ENCODE measurements at places on chromosomes 2 and 18. TPM values are rescaled to one million over a fixed set of nuclear protein-coding genes. Genes with fewer than 3 reads are reported as not detected.
A peak's percentile ranks its signal among the peaks of the same experiment; 100 is the strongest.

- no peaks in the 10 kb centered on the region for H3K36me3 ChIP-seq
- no peak for DNase-seq
- no peak overlapping the region for H3K4me3 ChIP-seq
- no peak overlapping the region for H3K27ac ChIP-seq
Measured at GRCh38 chr2:129734343-129735034, 245.0 kb upstream of the RAB6C start.

Gene GTF3C2
- total RNA-seq = 83.8 TPM

- no peak for DNase-seq
- H3K27me3 ChIP-seq = no peaks in the 10 kb centered on the region
- no peak overlapping the region for H3K27ac ChIP-seq
Measured at GRCh38 chr2:52862801-52863200, 904.8 kb upstream of the CHAC2 start.

GRCh38 chr2:217993817-217994463 is 8.9 kb downstream of the TNS1 start:
- H3K27me3 ChIP-seq = peaks cover 50% of the 10 kb centered on the region
- no peaks in the 10 kb centered on the region for H3K36me3 ChIP-seq
- peak overlapping the region; percentile 33 for H3K4me3 ChIP-seq

DNA sequence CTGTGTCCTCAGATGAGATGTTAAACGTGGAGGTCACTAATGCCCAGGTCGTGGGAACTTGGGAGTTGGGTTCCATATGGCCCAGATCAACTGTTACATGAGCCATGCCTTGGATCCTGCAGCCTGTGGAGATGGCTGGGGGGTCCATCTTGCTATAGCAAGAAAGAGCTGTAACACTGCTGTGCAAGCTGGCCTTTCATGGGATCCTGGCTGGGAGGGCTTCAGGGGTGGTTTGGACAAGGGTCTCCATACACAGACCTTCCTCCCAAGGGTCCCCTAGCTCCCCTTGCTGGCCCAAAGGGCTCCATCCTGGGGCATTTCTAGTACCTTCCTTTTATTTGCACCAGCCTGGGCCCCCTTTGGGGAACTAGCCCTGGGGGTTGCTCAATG is 337.7 kb downstream of the DYSF start:
- no peak for DNase-seq
- H3K4me1 ChIP-seq = no peaks in the 10 kb centered on the region
- no peak overlapping the region for H3K27ac ChIP-seq
- H3K36me3 ChIP-seq = no peaks in the 10 kb centered on the region
- H3K4me3 ChIP-seq = no peak overlapping the region

DNA sequence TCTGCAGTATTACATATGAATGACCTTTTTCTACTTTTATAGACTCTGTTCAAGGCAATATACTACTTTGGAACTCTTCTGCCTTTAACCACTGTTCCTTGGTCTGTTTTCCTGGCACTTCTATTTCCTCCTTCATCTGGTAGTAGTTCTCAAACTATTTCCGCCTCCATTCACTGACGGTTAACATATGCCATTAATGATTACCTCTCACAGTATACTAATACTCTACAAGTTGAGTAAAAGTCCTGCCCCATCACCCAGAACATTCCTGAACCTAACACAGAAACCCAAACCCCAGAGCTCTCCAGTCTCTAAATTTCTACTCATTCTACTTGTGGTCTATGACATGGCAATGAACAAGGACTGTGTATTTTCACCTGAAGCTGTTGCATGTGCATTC is 4.5 kb downstream of the GFPT1 start:
- H3K4me1 ChIP-seq = peaks cover 38% of the 10 kb centered on the region
- peak overlapping the region; percentile 84 for H3K27ac ChIP-seq
- H3K36me3 ChIP-seq = peaks cover 82% of the 10 kb centered on the region

- H3K4me1 ChIP-seq = peaks cover 82% of the 10 kb centered on the region
- no peak overlapping the region for H3K27ac ChIP-seq
- no peaks in the 10 kb centered on the region for H3K27me3 ChIP-seq
Measured at GRCh38 chr2:149990965-149991364, 403.4 kb upstream of the MMADHC start.

GRCh38 chr2:2662037-2662846 is 331.2 kb upstream of the MYT1L start:
- H3K4me1 ChIP-seq = no peaks in the 10 kb centered on the region
- H3K27me3 ChIP-seq = no peaks in the 10 kb centered on the region
- H3K4me3 ChIP-seq = no peak overlapping the region
- no peak for DNase-seq
- no peak overlapping the region for H3K27ac ChIP-seq

GRCh38 chr2:33229646-33230045 is 246.8 kb upstream of the RASGRP3 start:
- no peak overlapping the region for H3K27ac ChIP-seq
- no peaks in the 10 kb centered on the region for H3K27me3 ChIP-seq
- H3K36me3 ChIP-seq = no peaks in the 10 kb centered on the region

DNA sequence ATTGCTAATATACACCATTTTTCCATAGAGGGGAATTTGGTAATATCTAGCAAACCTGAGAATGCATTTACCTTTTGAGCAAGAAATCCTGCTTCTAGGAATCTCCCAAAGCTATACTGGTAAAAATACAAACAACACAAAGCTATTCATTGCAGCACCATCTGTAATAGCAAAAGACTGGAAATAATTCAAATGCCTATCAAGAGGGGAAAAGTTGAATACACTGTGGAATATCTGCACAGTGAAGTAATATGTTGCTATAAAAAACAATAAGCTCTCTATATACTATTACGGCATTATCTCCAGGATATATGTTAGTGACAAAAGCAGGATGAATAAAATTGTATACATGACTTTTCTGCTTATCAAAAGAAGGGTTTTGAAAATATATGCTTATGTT is 112.3 kb upstream of the CHAC2 start:
- no peaks in the 10 kb centered on the region for H3K27me3 ChIP-seq
- no peaks in the 10 kb centered on the region for H3K36me3 ChIP-seq
- DNase-seq = no peak
- H3K4me3 ChIP-seq = no peak overlapping the region
- H3K4me1 ChIP-seq = no peaks in the 10 kb centered on the region
- H3K27ac ChIP-seq = no peak overlapping the region

DNA sequence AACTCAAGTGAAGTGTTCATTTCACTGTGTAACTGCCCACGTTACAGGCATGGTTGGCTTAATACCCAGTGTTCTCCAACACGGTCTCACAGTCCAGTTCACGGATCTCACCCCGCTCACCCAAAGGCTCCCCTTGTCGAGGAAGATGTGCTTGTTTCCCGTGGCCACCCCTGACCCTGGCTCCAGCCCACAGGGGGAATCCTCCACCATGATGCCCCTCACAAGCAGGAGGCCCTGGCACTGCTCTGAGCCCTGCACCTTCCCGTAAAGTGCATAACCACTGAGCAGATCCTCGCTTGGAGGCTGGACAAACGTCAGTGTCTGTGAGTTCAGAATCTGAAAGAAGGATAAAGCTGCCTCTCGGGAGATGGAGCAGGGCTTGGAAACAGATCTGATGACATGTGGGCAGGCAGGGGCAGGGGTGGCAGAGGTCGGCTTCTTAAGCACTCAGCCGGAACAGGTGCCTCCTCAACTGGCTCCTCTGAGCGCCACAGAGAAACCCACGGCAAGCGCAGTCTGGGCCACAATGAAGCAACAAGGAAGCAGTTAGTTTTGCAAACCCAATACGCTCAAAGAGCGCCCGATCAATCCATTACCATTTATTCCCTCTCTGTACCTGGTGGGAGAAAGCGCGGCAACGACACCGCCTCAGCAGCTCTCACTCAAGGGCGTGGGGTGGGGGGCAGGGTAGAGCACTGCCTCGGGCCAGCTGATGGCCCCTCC is 17.6 kb downstream of the HDAC4 start:
- H3K36me3 ChIP-seq = no peaks in the 10 kb centered on the region
- no peak overlapping the region for H3K27ac ChIP-seq
- no peaks in the 10 kb centered on the region for H3K27me3 ChIP-seq
- no peak overlapping the region for H3K4me3 ChIP-seq
- H3K4me1 ChIP-seq = no peaks in the 10 kb centered on the region

DNA sequence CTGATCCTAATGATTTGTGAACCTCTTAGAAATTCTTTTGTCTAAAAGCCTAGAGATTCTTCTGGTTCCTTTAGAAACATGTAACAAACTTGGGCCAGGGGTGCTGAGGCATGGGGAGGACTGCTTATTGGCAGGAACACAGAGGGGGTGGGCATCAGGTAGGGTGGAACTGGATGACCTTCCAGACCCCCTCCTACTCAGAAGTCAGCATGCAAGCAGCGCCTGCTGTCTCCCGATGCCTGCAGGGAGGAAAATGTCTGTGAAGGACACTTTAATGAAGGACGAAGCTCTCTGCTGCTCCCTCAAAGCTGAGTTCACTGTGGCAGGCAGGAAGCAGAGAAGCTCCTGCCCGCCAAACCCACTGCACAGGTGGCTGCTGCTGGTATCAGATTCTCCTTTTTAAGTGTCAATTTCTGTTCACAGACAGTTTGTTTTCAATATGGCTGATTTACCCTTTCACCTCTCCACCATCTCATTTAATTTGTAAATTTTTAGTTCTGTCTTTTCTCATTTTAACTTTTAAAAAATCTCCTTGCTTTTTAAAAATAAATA is 19.4 kb downstream of the COA5 start:
- H3K4me3 ChIP-seq = no peak overlapping the region
- no peak for DNase-seq
- H3K27me3 ChIP-seq = no peaks in the 10 kb centered on the region
- H3K27ac ChIP-seq = no peak overlapping the region

DNA sequence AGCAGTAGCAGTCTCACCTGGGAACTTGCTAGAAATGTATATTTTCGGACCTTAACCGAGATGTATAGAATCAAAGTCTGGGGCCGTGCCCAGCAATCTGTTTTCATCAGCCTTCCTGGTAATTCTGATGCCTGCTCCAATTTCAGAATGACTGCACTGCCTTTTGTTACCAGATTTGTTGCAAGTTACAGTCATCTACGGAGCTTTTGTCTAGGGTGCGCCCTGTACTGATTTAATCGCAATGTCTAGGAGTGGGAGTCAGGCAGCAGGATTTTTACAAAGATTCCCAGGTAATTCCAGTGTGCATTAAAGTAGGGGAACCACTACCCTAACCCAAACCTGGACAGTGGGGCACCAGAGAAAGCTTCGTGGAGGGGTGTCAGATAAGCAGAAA is 178.0 kb downstream of the HAUS1 start:
- H3K4me1 ChIP-seq = peaks cover 17% of the 10 kb centered on the region
- no peaks in the 10 kb centered on the region for H3K27me3 ChIP-seq
- no peak overlapping the region for H3K4me3 ChIP-seq

DNA sequence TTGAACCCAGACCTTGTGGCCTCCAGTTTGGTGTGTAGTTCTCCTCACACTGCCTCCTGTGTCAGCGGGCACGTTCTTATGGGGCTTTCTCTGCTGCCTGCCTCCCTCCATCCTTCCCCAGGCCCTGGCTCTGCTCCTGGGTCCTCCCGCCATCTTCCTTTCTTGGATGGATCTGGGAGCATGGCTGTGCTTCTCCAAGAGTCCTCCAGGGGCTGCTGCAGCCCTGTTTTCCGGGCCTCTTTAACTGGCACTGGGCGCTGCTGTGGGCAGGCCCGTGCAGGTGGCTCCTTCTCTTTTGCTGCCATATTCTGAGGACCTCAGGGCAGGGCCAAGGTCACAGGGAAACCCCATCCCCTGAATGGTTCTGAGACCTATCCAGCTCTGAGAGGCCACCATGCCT is 17.8 kb downstream of the THNSL2 start:
- no peaks in the 10 kb centered on the region for H3K4me1 ChIP-seq
- no peak overlapping the region for H3K4me3 ChIP-seq
- H3K27me3 ChIP-seq = peaks cover 31% of the 10 kb centered on the region
- no peaks in the 10 kb centered on the region for H3K36me3 ChIP-seq
- no peak overlapping the region for H3K27ac ChIP-seq

DNA sequence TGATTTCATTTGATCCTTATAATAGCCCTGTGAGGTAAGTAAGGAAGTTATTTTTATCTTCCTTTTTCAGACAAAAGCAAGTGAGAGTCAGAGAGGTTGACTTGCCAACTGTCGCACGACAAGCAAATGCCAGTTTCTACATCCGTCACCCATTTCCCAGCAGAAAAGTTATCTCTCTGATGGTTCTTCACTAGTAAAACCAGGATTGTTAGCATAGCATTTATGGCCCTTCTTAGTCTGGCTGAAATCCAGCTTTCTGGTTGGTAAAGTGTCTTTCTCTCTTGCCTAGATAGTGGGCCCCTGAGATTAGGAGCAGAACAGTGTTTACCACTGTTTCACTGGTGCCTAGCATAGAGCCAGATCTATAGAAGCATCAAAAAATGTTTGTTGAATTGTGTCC is 7.1 kb upstream of the XDH start:
- H3K27ac ChIP-seq = no peak overlapping the region
- no peaks in the 10 kb centered on the region for H3K27me3 ChIP-seq
- no peak for DNase-seq
- no peak overlapping the region for H3K4me3 ChIP-seq
- no peaks in the 10 kb centered on the region for H3K36me3 ChIP-seq

GRCh38 chr18:13289481-13290205 is 71.1 kb downstream of the LDLRAD4 start:
- no peaks in the 10 kb centered on the region for H3K36me3 ChIP-seq
- no peak for DNase-seq
- H3K27me3 ChIP-seq = peaks cover 66% of the 10 kb centered on the region
- H3K4me1 ChIP-seq = no peaks in the 10 kb centered on the region
- H3K27ac ChIP-seq = no peak overlapping the region

DNA sequence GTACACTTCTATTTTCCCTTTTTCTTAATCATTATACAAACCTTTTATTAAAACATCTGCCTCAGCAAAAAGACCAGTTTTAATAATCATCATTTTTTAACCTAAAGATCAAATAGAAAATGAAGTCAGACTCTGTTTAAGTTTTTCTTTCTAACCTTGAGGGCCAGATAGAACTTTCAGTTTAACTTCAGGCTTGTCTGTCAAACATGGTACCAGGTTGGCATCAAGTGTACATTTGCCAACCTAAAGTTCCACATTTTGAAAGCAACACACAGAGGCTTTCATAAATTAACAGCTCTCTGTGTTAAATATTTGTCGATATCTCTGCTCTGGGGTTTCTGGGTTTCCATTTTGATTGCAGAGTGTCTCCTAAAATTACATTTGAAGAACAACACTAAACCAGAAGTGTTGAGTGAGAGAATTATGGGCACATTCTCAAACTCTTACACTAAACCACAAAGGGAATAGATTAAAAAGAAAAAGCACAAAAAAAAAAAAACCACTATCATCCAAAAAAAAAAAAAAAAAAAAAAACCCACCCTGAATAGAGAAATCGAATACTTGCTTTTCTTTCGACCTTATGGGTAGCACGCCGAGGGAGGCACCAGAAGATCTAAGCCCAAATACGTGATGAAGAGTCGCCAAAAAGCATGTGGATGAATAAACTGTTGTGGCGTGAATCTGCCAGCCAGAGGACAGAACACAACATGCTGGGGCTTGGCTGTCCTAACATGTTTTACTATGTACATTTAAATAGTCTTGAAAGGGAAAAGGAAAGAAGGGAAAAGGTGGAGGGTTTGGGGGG is 166.2 kb downstream of the TCF4 start:
- H3K36me3 ChIP-seq = no peaks in the 10 kb centered on the region
- no peaks in the 10 kb centered on the region for H3K4me1 ChIP-seq
- H3K27me3 ChIP-seq = peaks cover 12% of the 10 kb centered on the region
- no peak overlapping the region for H3K27ac ChIP-seq
- H3K4me3 ChIP-seq = no peak overlapping the region

Gene FAP
- total RNA-seq = 2.1 TPM

GRCh38 chr2:217858519-217859491 is 144.0 kb downstream of the TNS1 start:
- H3K4me3 ChIP-seq = no peak overlapping the region
- H3K4me1 ChIP-seq = no peaks in the 10 kb centered on the region

Gene XIRP2
- not detected for total RNA-seq

All from Calu3 (cell line).